ENCODE measurements at places on chromosomes 3 and 15.

GRCh38 chr3:5188419-5189221 is 1.1 kb downstream of the EDEM1 start:
- no peak for DNase-seq

- DNase-seq: no peak
Measured at GRCh38 chr15:82040390-82040789, 5.4 kb downstream of the MEX3B start.

DNA sequence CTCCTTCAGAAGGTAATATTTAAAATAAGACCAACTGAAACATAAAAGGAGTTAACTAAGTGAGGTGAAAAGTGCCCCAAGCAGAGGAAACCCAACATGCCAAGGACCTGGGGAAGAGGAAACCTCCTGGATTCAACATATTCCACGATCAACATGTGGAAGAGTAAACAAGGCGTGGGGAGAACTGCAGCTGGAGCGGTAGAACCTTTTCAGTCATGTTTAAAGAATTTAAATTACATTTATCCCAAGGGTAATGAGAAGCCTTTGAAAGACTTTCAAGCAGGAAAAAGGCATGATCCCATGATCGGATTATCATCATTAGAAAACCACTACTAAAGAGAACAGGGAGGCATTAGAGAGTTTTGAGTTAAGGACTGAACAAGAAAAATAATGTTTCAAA is 330.7 kb downstream of the FHIT start:
- DNase-seq: no peak

- DNase-seq: no peak
Measured at GRCh38 chr3:141389703-141390102, 21.4 kb downstream of the ZBTB38 start.

DNA sequence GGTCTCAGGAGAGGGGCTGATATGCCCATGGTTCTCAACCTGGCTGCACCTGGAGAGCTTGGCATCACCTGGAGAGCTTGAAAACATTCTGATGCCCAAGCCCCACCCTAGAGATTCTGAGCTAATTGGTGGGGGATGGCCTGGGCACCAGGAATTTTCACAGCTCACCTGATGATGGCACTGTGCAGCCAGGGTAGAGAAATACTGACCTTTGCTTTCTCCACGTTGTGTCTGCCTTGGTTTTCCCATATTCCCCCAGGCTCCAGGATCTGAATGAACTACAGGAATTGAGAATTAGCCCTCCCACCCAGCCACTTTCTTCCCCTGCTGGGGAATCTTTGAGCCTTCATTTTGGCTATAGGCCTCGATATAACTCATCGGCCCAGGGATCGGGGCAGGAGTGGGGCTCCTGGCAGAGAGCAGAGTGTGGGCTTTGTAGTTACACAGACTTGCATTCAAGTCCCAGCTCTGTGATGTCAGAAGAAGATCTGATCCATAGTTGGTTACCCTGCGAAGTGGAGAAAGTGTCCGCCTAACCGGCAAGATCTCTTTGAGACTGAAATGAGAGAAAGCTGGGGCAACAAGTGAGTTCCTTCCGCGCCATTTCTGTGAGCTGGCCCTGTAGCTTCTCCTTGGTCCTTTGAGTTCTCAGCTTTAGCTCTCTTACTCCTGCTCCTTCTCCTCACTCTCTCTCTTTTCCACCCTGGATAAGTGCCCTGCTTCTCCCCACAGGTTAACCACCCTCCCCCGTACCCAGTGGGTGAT is 33.1 kb upstream of the UBE2Q2 start:
- no peak for DNase-seq

DNA sequence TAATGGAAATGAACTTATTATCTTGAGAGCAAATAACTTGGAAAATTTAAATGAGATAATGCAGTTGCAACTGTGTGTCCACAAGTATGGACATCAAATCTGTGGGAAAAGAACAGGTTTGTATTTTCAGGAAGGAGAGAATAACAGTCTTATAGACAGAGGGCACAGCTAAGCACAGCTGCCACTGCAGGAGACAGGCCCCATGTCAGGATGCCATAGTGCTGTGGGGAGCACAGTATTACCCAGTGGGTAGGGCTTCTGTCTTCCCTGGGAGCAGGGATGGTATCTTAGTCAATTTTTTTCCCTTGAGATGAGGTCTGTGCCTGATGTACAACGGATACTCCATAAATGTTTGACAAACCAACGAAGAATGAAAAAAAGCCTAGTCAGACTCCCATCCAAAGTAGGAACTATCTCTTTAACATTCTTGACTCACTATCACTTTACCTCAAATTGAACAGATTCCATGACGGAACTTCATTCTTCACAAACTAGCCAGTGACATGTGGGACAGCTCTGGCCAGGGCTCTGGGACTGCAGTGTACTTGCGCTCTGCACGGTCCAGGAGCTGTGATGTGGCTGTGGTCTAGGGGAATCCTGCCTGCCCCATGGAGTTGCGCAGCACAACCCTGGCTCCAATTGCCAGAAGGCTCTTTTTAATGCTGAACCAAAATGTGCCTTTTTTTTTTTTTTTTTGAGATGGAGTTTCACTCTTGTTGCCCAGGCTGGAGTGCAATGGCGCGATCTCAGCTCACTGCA is 48.3 kb downstream of the PARP14 start:
- no peak for DNase-seq
